ENCODE measurements at places on chromosomes 3 and 15.

DNA sequence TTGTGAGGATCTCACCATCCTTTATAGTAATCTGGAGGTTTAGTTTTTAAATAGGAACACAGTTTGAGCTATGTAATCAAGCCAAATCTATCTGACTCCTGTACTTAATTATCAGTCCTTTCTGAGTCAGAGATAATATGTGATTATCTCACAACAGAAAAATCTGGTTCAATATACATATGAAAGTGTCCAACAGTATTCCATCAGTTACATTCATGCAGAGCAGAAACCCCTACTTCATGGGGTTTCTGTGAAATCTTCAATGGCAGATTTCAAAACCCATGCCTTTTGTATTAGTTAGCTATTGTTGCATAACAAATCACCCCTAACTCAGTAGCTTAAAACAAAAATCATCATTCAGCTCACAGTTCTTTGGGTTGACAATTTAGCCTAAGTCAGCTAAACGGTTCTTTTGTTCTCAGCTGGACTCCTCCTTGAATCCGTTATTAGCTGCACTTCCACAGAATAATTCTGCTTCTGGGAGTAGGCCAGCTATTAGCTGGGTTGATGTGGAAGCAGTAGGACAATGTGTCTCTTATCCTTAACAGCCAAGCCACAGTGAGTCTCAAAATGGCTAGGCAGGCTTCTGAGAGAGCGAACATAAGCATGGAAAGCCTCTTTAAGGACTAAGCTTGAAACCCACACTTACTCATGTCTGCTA lies 42.9 kb upstream of the ARPP21 start:
- no peak for DNase-seq

- DNase-seq = no peak
Observed at GRCh38 chr3:50594253-50594785, 17.3 kb downstream of the CISH start.

DNA sequence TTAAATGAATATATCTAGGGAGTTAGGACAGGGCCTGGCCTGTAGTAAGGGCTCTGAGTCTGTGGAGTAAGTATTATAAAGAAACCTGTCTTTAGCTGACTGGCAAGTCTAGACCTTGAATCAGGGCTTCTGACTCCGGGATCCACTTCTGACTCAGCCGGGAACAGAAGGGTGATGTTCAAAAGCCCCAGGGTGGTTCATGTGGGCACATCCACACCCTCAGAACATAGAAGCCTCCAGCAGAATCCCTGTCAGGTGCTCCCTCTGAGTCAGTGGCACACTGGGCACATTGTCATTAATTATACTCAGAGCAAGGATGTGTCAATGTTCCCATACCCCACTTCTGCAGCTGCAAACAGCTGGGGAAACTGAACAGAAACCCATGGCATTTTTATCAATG lies 26.7 kb upstream of the SNRK start:
- peak; percentile 81 for DNase-seq

GRCh38 chr15:65051266-65051665 lies 6.1 kb downstream of the SLC51B start:
- no peak for DNase-seq

- no peak for DNase-seq
Observed at GRCh38 chr3:62454916-62455315, 81.6 kb upstream of the FEZF2 start.

GRCh38 chr3:195895078-195895860 lies 13.1 kb downstream of the TNK2 start:
- DNase-seq = peak; percentile 50

GRCh38 chr15:70375006-70375431 lies 277.3 kb upstream of the TLE3 start:
- DNase-seq = peak; percentile 16

GRCh38 chr3:50450209-50450921 lies 53.1 kb downstream of the CACNA2D2 start:
- DNase-seq = no peak

DNA sequence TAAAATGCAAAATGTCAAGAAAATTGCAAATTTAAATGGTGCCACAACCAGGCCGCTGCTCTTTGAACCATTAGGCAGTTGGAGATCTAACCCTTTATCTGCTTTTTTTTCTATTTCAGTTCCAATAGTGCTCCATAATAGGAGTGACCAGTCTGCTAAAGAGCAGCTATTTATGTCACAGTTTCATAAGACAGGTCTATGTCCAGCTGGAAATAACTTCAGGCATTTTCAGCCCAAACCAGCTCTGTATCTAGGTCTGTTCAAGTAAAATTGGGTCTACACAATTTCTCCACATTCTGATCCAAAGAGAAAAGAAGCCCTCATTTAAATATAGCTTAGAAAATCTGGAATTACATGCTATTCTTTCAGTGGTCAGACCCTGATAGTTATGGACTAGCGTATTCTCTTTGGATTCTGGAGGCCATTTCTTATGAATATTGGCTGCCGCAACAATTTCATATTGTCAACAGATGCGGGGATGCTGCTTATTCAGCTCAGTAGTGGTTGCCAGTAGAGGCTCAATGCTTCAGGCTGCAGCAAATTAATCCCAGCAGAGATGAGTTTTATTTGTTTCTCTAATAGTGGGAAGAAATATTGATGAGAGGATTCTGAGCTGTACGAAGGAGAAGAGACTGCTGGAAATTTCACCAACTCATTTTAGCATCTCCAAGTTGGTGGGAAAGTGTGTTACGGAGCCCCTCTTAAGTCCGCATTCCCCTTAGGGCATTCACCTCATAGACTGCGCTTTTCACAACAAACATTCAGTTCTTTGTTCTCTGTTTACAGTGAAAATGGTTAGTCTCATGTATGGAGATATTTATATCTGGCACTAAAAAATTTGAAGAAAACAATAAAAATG lies 887.0 kb downstream of the ROBO1 start:
- peak; percentile 61 for DNase-seq

DNA sequence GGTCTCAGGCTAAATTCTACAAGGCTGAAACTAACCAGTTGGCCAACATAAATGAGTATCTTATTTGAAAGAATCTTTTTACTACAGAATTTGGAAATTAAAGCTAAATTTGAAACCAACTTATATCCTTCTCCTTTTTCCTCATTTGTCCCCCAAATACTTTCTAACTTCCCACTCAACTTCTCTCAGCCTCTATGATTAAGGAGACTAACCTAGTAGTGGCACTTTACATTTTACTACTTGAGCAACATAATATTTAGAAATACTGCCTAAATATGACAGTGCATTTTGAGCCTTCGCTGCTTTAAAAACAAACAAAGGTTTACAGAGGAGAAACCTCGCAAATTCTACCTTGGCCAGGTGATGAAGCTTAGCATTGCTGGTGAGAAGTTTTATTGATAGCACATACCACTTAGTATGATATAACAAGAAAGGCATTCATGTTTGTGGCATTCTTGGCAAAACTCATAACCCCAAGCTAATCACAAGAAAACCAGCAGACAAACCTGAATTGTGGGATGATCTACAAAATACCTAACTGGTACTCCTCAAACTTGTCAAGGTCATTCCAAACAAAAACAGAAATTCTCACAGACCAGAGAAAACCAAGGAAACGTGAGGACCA lies 432.1 kb upstream of the CFAP20DC start:
- no peak for DNase-seq

GRCh38 chr3:78275420-78275852 lies 1235.5 kb downstream of the ROBO2 start:
- DNase-seq = no peak

DNA sequence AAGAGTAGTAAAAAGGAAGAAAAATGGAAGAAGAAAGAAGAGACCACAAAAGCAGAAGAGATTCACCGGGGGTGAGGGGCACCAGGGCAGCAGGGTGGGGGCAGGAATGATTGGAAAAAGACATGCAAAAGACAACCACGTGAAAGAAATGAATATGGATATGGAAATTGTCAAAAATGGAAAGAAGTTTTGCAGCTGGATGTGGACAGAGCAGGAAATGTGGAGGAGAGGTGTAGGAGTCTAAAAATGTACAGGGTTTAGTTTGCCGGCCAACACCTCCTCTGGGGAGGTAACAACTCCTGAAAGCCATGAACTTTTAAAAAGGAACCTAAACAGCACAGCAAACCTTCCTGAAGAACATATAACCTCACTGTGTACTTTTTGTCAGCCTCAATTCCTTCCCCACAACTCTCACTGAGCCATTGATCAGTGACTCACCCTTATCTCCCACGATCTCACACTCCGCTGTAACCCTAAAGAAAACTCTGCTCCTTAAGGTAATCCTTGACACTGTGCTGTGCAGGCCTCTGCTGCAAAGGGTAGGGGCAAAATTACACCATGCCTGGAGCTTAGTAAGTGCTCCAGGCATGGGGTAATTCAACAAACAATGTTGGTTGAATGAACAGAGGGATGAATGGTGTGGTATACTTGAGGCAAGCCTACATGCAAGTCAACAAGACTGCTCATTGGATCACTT lies 100.2 kb upstream of the BOC start:
- no peak for DNase-seq

GRCh38 chr15:38069511-38070011 lies 135.1 kb downstream of the TMCO5A start:
- peak; percentile 36 for DNase-seq

- DNase-seq = no peak
Observed at GRCh38 chr3:10300087-10300486, 7.3 kb upstream of the GHRL start.

GRCh38 chr3:176787506-176787905 lies 409.8 kb downstream of the TBL1XR1 start:
- DNase-seq = no peak

- DNase-seq = no peak
Observed at GRCh38 chr15:38614621-38615020, 50.0 kb upstream of the RASGRP1 start.

DNA sequence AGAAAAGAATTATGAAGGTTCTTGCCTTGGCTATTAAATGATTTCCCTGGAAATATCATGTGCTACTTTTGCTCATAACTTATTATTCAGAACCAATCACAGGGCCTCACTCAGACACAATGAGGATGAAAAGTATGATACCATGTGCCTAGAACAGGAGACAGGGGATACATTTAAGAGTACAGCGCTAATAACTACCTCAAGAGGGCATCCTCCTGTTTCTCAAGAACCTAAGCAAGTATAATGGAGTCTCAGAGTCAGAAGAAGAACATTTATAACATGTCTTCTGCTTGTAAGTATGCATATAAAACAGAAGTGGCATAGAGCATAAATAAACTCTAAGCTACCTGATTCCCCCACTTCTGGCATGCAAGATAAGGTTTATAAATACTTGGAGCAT lies 125.4 kb upstream of the MME start:
- DNase-seq = peak; percentile 41

DNA sequence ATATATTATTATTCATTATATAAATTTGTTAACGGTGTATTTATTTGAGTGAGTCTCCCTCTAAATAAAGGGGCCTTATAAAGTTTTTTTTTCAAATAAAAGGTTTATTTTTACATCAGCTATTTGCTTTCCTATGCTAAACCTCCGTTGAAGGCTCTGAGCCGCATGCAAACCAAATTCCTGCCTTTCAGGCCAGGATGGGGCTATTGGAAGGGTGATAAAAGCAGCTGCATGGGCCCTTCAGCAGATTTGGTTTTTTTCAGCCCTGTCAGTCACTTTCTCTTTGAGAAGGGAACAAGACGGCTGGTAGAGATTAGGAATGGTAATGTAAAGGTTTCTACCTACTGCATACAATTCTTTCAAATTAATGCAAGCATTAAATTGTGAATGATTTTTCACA lies 244.2 kb downstream of the WNT5A start:
- no peak for DNase-seq

- no peak for DNase-seq
Observed at GRCh38 chr15:40003116-40003916, 35.7 kb downstream of the SRP14 start.

DNA sequence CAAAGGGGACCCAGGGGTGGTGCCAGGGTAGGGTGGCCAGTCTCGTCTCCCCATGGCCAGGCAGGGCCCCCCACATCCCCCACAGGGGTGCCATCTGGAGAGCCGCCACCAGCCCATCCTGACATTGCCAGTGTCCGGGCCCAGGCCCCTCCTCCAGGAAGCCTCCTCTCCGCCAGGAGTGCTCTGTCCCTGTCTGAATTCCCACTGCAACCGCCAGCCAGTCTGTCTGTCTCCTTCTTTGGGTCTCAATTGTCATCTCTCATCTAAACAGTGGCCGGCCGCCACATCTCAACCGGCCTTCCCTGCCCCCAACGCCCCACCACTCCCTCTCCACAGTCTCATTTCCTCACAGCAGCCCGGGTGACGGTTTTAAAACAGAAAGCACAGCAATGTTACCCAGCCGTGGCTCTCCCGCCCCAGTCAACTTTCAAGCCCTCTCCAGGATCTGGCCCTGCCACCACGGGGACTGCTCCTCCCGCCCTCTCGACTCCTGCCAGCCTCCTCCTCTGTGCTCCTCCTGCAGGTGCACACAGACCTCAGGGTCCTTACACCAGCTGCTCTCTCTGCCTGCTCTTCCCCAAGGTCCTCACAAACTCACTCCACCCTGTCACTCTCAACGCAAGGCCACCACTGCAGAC lies 57.0 kb downstream of the IQSEC1 start:
- no peak for DNase-seq

GRCh38 chr15:80483725-80484161 lies 79.6 kb downstream of the ARNT2 start:
- no peak for DNase-seq

DNA sequence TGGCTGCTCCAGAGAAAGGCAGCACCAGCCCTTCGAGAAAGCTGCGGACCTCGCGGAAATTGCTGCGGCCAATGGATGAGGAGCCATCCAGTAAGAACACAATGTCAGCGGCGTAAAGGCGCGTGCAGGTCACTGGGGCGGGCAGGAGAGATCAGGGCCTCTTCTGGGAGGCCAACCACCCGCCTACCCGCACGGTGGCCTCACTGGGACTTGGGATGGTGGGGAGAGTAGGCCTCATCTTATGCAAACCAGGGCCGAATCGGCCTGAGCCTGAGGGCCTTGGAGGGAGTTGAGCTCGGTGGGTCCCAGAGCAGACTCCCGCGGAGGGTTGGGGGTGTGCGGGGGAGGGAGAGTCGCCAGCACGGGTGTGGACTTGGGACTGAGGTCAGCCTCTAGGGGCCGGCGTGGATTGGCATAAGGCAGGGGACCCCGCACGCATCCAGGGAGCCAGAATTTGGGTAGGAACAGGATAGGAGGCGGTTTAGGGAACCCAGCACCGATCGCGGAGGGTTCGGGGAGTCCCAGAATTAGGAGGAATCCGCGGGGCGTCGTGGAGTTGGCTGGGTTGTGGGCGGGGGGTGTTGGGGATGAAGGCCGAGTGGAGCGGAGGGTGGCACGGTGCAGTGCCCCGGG lies 596 bp downstream of the COL7A1 start:
- DNase-seq = no peak

DNA sequence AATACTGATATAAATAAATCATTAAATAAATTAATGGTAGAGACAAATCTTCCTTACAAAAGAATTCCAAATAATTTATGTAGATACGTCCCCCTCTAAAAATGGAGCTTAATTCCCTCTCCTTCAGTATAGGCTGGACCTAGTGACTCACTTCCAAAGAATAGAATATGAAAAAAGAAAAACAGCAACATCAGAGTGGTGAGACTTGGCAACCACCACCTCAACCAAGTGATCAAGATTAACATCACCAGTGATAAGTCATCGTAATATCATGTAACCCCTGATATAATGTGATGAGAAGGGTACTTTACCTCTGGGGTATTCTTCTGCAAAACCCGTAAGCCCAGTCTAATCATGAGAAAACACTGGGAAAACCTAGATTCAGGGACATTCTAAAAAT lies 13.4 kb downstream of the GOLGB1 start:
- DNase-seq = no peak

Data from COLO829 (cell line).